ENCODE measurements at places on chromosomes 1 and 21.

- no peak for DNase-seq
These were observed 86.5 kb upstream of the CACNA1E start for GRCh38 chr1:181396811-181397210.

DNA sequence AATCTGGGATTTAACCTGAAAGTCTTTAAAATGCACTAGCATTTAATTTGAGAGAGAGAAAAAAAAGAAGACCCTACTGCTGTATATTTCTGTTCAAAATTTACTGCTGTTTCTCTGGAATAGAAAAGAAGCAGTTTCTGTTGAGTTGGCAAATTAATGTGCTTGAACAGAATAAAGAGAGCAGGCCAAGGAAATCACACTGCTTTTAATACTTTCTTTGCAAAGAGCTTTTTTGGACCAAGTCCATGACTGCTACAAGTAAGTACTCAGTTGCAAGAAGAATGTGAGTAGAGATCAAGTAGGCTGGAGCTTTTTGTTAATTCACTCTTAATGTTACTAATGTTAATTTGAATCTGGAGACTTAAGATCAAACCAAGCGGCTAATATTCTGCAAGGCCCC is 336.2 kb upstream of the SGIP1 start:
- DNase-seq = no peak

GRCh38 chr1:192756314-192756713 is 52.5 kb upstream of the RGS2 start:
- DNase-seq = no peak

DNA sequence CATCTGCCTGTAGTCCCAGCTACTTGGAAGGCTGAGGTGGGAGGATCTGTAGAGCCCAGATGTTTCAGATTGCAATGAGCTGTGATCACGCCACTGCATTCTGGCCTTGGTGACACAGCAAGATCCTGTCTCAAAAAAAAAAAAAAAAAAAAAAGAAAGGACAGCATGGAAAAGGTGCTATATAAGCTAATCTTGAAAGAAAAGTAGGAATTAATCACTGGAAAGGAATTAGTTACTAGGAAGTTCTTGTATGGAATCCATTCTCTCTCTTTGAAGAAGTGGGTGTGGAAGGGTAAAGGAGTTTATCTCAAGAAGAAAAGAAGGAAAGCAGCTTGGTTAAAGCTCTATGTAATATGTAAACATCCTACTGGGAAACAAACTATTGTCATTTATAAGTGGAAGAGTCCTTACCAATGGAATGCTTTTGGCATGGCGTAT is 339.2 kb downstream of the DPYD start:
- DNase-seq = no peak

DNA sequence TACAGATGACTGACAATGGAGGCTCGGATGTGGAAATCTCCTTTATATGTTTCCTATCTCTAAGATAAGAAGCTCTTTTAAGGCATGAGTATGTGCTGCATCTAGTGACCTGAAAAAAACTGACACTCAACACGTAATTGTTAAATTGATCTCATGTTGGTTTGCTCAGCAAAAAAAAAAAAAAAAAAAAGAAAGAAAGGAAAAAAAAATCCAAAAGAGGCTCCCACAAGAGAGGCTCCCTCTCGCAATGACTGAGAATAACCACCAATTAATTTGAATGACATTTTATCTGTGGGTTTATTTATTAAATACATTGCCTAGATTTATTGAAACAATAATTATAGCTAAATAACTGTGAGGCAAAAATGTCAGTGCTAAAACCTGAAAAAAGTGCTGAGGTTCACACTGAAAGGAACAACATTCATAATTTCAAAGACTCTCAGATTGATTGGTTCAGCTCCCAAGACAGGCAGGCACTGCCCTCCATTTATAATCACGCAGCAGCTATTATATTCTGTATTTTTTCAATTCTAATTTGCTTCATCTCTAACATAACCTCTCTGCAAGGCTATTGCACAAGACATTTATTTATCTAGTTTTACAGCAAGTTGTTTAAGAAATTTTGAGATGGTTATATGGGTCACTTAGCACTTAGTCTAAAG is 184.5 kb upstream of the TMPRSS15 start:
- DNase-seq = no peak

- DNase-seq = no peak
These were observed 75.7 kb downstream of the ZC3H11B start for GRCh38 chr1:219537223-219537631.

DNA sequence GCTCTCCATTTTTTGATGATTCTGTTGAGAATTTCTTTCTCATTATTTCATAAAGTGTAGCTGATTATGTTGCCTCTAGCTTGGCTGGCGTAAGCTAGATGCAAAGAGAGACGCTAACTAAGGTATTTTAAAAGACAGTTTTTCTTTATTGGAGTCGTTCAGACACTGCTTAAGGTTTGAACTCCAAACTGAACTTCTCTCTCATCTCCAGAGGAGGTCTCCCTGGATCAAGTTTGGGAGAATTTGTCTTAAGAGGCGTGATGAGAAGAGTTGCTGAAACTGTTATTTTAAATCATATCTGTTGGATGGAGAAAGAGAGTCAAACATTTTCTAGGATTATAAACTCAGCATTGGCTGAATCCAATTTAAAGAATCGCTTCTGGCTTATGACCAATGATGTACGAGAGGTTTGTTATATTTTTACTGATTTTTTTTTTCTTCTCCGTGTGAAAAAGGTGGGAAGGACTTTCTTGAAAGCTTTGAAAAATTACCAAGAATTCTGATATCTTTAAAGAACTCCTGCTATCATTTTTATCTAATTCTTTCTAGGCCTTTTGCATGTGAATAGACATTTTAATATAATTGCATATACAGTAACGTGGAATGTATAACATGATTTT is 34.0 kb downstream of the MAP3K7CL start:
- DNase-seq = no peak

- DNase-seq = no peak
These were observed 250.3 kb downstream of the SDCCAG8 start for GRCh38 chr1:243505986-243506689.

GRCh38 chr1:64357422-64357821 is 112.5 kb upstream of the CACHD1 start:
- no peak for DNase-seq

DNA sequence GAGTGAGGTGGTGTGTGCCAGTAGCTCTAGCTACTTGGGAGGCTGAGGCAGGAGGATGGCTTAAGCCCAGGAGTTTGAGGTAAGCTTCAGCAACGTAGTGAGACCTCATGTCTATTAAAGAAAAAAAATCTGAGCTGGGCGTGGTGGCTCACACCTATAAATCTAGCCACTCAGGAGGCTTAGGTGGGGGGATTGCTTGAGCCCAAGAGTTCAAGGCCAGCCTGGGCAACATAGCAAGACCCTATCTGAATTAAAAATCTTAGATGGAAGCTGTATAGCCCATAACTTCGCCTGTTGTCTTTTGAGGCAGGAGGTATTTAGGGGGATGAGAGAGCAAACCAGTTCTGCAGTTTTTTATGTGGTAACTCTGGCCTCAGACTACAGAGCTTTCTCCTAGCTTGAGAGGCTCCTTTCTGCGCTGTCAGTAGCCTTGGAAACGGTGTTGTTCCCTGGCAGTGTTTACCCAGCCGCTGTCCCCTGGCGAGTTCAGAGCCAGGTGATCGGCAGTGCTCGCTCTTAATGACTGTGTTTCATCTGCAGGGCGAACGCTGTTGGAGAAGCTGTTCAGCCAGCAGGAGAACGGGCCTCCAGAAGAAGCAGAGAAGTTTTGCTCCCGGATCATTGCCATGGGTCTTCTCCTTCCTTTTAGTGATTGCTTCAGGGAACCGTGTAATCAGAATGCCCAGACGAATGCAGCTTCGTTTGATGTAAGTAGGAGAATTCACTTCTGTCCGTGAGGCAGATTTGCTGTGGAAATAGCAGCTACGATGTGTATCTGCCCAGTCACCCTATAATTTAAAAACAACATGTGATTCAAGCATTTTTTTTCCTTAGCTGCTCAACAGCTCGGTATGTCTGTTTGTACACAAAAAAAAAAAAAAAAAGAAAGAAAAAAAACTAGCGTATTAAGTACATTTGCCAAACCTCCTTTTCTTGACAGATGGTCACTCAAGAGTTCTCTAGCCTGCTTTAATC is 31.2 kb downstream of the FMN2 start:
- no peak for DNase-seq

- no peak for DNase-seq
These were observed 50.9 kb downstream of the ITPKB start for GRCh38 chr1:226688056-226688748.

GRCh38 chr1:39491146-39491921 is at the start of gene BMP8A:
Gene BMP8A (plus strand): TSS chr1:39491636. CDS start chr1:39491992, 356 bp downstream.
- peak; percentile 61 for DNase-seq

- DNase-seq = no peak
These were observed 2.1 kb upstream of the LPGAT1 start for GRCh38 chr1:211832661-211833060.

GRCh38 chr1:79716447-79716846 is 709.9 kb upstream of the ADGRL4 start:
- DNase-seq = no peak

DNA sequence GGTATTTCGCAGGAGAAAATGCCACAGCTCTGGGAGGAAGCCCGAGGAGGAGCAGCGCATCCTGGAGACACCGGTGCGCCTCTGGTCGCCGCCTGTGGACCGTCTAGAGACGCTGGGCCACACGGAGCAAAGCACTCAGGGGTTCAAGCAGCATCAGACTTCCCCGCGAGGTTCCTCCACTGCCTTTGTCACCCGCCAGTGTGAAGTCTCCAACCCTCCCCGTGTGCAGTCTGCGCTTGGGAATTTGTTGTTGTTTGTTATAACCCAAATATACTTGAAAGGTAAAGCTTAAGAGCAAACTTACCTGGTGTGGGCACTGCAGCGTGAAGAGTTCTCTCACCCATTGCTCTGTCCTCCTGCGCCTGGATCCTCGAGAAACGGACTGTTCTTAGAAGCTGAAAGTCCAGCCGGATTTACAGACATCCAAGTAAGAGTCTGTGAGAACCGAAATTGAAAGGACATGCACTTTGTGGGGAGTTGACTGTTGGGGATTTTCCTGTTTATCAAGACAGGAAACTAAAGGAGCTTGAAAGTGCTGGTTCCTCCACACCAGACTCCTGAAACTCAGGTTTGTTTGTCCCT is at the start of gene GBP4:
GBP4 (minus strand) TSS at position 452 of the 582 bp plus-strand sequence; CDS start at position 344, 108 bp downstream.
- DNase-seq = peak; percentile 35

GRCh38 chr21:43024439-43025136 is 50.2 kb downstream of the PKNOX1 start:
- no peak for DNase-seq

- no peak for DNase-seq
These were observed 265.7 kb downstream of the PTBP2 start for GRCh38 chr1:96987186-96987703.

- no peak for DNase-seq
These were observed 59.5 kb downstream of the RHOU start for GRCh38 chr1:228794810-228795209.

DNA sequence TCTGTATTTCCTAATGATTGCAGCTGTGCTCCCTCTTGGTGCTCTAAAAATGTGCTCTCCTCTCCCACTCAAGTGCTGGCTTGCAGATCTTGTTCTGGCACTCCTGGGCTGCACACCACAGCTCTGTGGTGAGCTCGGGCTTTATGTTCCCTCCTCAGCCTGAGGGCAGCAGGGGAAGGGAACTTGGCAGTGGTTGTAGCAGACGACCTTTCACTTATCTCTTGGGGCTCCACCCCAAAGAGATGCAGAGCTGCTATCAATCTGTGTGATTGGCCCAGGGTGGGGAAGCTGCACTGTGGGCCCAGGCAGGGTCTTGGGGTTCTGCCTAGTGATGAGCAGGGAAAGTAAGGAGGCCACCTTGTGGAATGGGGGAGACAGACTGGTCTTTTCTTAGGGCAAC is 143.5 kb upstream of the GORAB start:
- DNase-seq = no peak
